GM13976 (cell line): ENCODE measurements at places on chromosomes 5 and 9.

DNA sequence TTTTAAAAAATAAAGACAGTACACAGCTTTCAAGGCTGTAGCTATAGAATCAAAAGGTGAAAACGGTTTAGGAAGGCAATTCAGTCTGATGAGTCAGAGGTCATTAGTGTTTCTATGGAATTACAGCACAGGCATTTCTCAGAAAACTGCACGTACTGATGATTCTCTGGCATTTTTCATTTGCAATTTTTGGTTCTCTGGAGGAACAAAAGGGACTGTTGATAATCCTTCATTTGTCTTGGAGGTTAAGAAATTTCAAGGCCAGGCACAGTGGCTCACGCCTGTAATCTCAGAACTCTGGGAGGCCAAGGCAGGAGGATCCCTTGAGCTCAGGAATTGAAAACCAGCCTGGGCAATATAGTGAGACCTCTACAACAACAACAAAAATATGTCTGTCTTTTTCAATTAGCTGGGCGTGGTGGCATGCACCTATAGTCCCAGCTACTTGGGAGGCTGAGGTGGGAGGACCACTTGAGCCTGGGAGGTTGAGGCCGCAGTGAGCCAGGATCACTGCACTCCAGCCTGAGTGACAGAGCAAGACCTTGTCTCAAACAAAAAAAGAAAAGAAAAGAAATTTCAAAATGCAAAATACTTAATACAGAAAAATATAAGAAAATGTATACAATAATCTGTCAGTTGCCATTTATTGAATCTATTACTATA, 27.3 kb downstream of the NR6A1 start:
- no peak for DNase-seq

GRCh38 chr9:35903049-35903448, 3.0 kb upstream of the HRCT1 start:
- peak; percentile 71 for DNase-seq

DNA sequence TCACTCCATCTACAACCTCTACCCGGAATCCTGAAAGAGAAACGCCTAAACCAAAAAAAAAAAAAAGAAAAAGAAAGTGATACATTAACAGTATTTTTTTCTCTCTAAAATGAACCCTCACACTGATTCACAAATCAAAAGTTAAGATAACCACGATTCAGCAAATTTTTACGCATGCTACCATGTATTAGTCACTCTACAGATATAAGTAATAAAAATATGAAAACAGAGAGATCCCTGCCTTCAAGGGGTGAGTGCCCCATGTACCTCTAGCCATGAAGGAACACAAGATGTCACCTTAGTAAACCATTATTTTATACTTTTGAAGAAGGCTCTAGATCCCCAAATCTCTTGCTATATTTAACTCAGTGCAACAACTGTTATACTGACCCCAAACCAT, 33.4 kb downstream of the CEMIP2 start:
- DNase-seq: no peak

DNA sequence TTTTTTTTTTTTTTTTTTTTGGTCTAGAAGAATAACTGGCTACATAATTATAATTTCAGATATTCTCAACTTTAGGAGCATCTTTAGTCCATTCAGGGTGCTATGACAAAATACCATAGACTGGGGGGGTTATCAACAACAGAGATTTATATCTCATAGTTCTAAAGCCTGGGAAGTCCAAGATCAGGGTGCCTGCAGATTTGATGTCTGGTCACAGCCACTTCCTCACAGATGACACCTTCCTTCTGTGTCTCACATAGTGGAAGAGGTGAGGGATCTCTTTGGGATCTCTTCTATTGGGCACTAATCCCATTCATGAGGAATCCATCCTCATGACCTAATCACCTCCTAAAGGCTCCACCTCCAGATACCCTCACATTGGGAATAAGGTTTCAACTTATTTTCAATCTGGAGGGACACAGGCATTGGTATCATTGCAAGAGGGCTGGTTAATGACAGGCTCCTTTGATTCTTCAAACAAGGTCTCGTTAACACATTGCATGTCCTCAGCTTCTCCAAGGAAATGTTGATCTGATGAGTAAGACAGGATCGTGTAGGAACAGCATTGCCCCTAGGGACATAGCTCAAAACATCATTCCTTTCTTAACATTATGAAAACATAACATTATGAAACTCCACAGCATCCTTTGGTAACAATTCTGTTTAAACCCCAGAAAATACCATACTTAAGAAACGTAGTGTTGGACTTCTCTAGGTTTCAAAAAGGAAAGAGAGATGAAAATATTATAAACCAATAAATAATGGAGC, 372.4 kb downstream of the SEMA5A start:
- no peak for DNase-seq

DNA sequence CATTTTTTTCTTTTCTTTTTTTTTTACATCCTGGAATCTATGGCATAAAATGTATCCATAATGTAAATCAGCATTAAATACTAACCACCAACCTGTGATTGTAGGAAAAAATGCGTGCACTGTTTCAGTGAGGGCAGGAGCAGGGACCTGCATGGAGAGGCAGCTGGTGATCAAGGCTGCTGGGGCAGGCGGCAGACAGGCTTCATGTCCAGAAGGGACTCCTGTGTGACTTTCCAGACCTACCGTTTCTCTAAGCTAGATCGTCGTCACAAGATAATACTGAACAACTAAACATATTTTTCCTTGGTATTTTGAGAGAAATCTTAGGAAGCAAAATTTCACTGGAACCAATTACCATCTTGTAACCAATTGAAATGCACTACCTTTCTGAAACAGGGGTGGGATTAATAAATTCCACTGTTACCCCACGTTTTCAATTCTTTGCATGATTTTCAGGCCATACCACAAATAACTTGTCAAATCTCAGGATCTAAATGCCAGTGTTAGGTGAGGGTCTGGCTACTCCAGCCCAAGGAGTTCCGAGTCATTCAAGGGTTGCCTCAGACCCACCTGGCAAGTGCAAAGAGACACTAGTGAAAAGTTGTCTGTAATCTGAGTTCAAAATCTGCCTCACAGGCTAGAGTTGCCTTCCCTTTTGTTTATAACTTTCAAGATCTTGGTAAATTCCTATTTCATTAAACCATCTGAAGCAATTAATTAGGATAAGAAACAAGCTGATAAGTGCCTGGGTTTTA, 198.2 kb downstream of the SEMA5A start:
- no peak for DNase-seq

DNA sequence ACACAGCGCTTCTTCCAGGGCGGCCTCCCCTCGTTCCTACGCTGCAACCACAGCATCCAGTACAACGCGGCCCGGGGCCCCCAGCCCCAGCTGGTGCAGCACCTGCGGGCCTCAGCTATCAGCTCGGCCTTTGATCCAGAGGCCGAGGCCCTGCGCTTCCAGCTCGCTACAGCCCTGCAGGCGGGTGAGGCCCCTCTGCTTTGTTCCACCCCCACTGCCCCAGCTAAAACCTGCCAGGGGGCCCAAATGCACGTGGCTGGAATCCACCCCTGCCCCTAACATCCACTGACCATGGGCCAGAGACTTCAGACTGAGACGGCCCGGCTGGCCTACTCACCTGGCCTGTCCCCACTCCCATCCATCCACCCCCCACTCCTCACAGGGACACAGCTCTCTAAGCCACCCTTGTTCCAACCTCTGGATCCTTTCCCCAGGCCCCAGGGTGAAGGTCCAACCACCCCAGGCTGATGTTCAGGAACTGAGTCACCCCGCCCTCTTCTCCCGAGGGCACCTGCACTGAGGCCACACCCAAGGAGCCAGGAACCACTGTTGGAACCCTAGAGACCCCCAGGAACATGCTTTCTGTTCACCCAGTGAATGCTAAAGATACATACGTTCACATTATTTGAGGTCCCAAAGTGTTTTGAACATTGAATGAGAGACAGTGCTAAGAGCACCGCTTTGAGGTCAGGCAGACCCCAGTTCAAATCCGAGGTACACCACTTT, 18.9 kb upstream of the ASS1 start:
- no peak for DNase-seq

DNA sequence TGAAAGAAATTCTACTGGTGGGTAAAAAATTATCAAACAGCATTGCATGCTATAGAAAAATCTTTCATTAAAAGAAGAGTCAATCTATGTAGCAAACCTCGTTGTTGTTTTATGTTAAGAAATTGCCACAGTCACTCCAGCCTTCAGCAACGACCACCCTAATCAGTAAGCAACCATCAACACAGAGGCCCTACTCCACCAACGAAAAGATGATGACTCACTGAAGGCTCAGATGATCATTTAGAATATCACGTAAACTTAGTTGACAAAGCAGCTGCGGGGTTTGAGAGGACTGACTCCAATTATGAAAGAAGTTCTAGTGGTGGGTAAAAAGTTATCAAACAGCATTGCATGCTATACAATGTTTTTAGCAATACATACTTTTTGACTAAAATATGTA, 242.6 kb downstream of the DRD1 start:
- no peak for DNase-seq

DNA sequence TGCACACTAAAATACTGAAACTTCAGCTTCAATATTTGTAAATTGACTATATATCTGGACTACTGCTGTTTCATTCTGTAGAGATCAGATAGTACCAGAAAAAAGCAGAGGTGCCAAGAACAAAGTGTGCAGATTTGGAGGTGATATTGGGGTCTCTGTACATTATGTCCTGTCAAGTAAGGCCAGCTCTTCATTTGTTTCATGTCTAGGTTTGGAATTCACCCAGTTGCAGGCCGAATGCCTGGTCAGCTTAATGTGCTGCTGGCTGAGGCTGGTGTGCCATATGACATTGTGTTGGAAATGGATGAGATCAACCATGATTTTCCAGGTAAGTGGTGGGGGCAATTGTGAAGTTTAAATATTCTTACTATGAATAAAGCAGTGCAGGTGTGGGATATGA, 96.9 kb downstream of the NNT start:
- DNase-seq: no peak

- no peak for DNase-seq
Observed at GRCh38 chr5:1762883-1763547, 36.6 kb downstream of the MRPL36 start.

DNA sequence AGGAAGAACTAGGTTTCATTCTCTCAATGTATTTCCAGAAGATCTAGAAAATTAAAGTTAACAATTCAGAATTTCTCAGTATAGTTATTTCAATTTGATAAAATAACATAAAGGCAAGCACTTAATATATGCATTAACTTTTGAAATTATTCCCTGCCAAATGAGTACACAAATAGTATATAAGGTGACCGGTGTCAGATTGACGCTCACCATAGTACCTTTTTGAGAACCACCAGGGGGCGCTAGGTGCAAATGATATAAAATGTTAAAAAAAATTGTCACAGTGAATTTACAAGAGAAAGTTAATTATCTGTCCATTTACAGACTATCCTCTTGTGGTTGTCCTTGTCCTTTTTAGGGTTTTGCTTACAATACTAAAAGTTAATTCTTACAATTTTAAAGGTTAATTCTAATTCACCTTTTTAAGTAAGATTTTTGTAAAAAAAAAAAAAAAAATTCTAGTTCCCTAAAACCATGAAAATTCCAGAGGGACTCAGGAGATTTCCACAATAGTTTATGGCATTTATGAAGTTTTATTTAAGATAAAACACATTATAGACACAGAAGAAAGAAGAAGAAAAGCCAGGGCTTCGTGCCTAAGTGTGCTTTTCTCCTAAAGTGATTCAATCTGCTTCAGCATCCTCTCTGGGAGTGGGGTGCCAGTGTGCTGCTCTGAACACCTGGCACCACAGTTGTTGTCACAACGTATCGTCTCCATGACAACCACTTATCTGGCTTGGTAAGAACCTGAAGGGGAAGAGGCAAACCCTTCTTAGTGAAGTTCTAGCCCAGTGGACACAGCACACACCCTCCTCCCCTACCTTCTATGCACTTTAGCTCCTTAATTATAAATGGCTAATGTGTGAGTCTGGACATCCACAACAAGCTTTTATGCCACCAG, 1.7 kb downstream of the ADAMTS16 start:
- DNase-seq: peak; percentile 53

DNA sequence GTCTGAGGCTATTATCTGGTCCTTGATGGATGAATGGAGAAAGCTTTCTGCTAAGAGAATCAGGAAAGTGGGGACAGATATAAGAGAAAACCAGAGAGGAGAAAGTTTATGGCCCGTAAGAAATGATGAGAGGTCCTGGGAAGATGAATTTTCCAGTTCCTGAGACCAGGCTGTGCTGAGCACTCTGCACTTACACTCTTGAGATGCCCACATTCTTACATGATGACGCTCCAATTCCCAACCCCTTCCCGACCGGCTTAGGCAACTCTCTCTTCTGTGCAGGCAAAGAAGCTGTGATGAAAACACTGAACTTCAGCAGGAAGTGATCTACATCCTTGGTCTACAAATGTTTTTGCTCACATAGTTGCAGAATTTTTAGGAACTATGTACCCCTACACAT, 417.0 kb downstream of the ARHGEF28 start:
- DNase-seq: no peak

GRCh38 chr5:172910828-172911627, 48.2 kb upstream of the RPL26L1 start:
- DNase-seq: peak; percentile 72

DNA sequence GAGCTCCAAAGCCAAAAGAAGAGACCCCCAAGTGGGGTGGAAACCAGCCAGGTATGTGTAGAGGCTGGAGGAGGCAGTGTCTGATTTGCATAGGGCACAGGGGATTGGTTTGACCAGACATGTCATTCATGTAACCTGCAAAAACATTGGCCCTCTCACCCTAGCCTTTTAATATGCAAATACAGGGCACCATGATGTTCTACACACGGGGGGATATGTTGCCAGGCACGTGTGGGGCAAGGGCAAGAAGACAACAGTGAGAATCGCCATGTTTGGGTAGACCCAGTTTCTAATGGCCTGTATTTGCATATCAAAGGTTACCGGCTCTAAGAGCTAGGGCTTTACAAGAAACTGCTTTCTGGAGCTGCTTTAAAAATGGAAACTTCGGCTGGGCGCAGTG, 208.9 kb downstream of the GOLPH3 start:
- DNase-seq: no peak

DNA sequence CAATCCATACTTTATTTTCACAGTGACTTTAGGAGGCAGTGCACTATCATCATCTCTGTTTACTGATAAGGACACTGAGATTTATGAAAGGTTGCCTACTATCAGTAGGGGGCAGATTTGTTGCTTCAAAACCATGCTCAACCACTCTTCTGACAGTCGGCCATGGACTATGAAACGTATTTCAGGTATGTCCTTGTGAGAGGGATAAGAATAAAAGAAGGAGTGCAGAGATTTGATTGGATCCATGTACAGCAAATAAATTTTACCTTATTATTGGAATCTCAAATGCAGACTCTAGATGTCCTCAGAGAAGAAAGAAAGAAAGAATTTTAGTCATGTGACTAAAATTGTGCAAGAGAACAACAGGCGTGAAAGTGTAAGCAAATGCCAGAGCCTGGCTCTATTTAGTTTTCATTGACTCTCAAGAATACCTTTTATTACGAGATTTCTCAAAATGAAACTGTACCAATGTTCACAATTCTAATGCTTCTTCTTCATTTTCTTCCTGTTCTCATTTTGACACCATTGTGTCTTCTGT, 296.6 kb upstream of the RASA1 start:
- DNase-seq: no peak

DNA sequence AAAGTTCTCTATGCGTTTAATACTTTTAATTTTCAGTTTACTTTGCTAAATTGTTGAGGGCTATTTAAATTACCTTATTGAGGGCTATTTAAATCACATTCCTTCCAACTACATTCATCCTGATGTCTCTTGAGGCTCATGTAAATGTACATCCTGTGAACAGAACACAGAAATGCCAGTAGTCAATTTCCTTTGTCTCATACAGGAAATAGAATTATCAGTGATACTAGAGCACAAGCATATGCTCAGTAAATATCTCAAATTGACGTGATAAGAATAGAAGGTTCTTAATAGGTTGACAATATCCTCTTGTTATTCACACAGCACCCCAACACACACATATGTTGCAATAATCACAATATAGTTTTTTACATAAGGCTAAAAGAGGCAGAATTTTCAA, 449.0 kb downstream of the CYLC2 start:
- no peak for DNase-seq

GRCh38 chr9:99906403-99907207, at the start of gene STX17:
Gene STX17, plus strand, starts transcription at chr9:99906654. Its CDS starts 8,586 bp downstream, at chr9:99915240.
- DNase-seq: peak; percentile 92
